Ovary (tissue), 10 donors: ENCODE measurements at places on chromosomes 5 and 9. TPM values are rescaled to one million over a fixed set of nuclear protein-coding genes. Genes with fewer than 3 reads are reported as not detected.
A peak's percentile ranks its signal among the peaks of the same experiment; 100 is the strongest.

Gene CBY3
- total RNA-seq: not detected

Gene NR2F1
- total RNA-seq: 70.9 TPM

Gene NPR3
- 6.7 TPM for total RNA-seq

Gene SPINK7
- not detected for total RNA-seq

Gene EIF4E1B
- total RNA-seq: not detected

Gene FBP1
- 3.1 TPM for total RNA-seq

Gene CATSPER3
- 0.51 TPM for total RNA-seq

Gene QSOX2
- total RNA-seq: 7.5 TPM

DNA sequence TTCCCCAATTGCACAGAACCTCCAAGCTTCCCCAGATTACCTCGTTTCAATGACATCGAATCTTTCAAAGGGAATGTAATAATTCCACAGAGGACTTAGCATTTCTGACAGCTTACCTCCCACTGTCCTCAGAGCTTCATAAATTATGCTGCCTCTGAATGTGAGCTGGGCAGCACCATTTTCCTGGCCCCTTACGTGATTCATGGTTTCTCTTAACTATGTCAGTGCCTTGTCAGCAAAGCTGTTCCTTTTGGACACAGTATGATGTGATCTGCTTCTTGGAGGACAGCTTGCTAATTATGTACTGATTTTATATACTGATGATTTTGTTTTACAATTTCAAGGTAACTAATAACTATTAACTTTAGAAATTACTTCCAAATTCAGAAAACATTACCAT lies 27.7 kb upstream of the SSBP2 start:
- peak overlapping the region; percentile 22 for H3K4me3 ChIP-seq
- peaks cover 6% of the 10 kb centered on the region for H3K4me1 ChIP-seq
- no peak for DNase-seq
- H3K27ac ChIP-seq: peak overlapping the region; percentile 58

DNA sequence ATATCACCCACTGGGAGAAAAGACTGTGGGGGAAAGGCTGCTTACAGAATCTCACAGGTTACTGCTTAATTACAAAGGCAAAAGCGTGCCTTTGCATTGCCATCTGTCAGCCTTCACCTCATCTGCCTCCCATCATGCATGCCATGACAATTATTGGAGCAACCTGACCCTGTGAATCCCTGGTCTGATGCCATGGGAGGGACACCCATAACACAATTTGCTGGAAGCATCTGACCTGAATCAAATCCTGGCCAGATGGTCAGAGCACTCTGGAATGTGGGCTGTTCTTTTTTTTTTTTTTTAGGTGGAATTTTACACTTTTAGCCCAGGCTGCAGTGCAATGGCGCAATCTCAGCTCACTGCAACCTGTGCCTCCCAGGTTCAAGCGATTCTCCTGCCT lies 11.6 kb upstream of the RETREG1 start:
- H3K4me3 ChIP-seq: no peak overlapping the region
- no peaks in the 10 kb centered on the region for H3K36me3 ChIP-seq
- no peaks in the 10 kb centered on the region for H3K4me1 ChIP-seq
- no peak overlapping the region for H3K27ac ChIP-seq
- no peak for DNase-seq

- H3K4me3 ChIP-seq: peak overlapping the region; percentile 64
- no peaks in the 10 kb centered on the region for H3K27me3 ChIP-seq
- no peaks in the 10 kb centered on the region for H3K36me3 ChIP-seq
- peak overlapping the region; percentile 98 for H3K27ac ChIP-seq
Observed at GRCh38 chr5:180810210-180810958, 7.8 kb upstream of the MGAT1 start.

DNA sequence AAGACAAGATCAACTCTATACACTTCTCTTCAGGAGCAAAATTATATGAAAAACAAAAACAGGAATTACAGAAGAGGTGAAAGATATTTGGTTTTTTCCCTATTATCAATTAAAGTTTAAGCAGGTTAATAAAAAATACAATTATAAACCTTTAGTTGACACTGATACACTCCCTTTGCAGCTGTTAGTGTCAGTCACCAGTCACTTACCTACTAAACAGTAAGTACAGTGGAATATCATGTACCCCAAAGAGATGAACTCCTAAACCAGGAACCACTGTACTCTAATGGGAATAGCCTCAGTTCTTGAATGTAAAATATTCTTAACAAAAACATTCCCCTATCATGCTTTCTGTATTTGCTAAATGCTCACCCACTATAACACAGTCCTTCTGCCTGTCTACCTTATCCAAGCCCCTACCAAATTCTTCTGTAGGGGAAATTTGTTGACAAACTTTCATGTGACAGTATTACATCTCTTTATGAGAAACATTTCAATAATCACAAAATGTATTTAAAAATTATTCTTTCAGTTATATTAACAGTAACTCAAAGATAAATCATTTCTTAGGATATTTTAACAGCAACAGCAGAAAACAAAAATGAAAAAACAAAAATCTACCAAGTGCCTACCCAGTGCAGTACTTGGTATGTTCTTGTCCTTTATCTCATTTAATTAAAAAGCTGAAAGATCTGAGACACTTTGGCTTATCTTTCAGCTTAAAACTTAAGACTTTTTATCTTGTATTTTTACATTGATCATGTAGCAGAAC lies 212.8 kb downstream of the MLLT3 start:
- H3K4me3 ChIP-seq: no peak overlapping the region
- H3K36me3 ChIP-seq: no peaks in the 10 kb centered on the region
- H3K4me1 ChIP-seq: no peaks in the 10 kb centered on the region
- H3K27ac ChIP-seq: no peak overlapping the region
- DNase-seq: no peak
- H3K27me3 ChIP-seq: no peaks in the 10 kb centered on the region

DNA sequence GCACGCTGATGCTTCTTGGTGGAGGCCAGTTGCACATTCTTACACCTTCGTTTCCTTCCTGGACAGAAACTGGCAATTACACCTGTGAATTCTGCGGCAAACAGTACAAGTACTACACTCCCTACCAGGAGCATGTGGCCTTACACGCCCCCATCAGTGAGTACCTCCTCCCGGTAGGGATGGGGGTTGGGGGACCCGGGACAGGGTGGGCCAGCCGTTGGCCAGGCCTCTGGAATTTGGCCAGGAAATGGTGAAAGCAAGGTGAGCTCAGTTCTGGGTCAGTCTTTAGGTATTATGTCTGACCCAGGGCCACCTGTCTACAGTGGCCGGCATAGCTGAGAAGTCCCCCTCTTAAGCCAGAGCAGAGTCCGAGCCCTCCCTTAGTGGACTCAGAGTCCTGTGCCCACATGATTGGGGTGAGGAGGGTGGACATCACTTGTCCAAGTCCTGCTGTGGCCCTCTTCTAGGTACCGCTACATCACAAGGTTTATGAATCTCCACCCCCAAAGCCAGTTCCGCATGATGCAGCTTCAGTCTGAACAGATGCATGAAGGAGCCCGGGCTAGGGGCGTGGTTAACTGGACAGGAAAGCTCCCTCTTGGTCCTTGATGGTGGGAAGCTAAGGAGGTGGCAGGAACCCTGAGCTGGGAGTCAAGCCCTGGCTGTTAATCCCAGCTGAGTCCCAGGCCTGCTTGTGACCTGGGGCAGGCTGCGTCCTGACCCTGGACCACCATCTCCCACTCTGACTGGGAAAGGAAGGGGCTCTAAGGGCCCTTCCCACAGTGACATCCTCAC lies 61.3 kb downstream of the AMBP start:
- H3K4me3 ChIP-seq: no peak overlapping the region
- no peaks in the 10 kb centered on the region for H3K4me1 ChIP-seq
- no peak overlapping the region for H3K27ac ChIP-seq
- H3K36me3 ChIP-seq: no peaks in the 10 kb centered on the region
- H3K27me3 ChIP-seq: no peaks in the 10 kb centered on the region

- peak within 1 kb of the TSS; percentile 68 for H3K27ac ChIP-seq
- H3K36me3 ChIP-seq: no peaks in the 10 kb centered on the region
- H3K27me3 ChIP-seq: no peaks in the 10 kb centered on the region
- peak within 1 kb of the TSS; percentile 67 for H3K4me3 ChIP-seq
- H3K4me1 ChIP-seq: peaks cover 3% of the 10 kb centered on the region
Observed at GRCh38 chr5:93582677-93583438, at the start of gene NR2F1. TSS of gene NR2F1 (plus strand) at chr5:93583222. CDS start at chr5:93585024, 1,802 bp downstream.

- H3K27me3 ChIP-seq: no peaks in the 10 kb centered on the region
- H3K27ac ChIP-seq: no peak overlapping the region
- DNase-seq: no peak
- no peak overlapping the region for H3K4me3 ChIP-seq
- H3K4me1 ChIP-seq: no peaks in the 10 kb centered on the region
Observed at GRCh38 chr5:136042665-136043121, 13.9 kb downstream of the TGFBI start.

GRCh38 chr5:445591-445990 lies 2.6 kb downstream of the EXOC3 start:
- no peaks in the 10 kb centered on the region for H3K27me3 ChIP-seq
- no peak for DNase-seq
- no peak overlapping the region for H3K4me3 ChIP-seq
- H3K4me1 ChIP-seq: peaks cover 14% of the 10 kb centered on the region

DNA sequence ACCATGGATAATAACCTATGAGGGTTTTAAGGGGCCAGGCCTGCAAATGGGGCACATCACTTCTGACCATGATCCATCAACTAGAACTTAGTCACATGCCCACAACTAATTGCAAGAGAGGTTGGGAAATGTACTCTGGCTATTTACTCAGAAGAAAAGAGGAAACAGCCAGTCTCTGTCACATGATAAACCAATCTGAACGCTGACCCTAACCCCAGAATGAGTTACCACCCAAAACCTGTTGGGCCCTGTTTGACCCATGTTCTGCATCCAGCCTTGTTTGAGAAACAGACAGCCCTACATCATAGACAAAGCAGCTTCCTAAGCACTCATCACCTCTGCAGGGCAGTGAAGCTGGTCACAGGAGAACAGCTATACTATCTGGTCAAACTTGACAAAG lies 5.8 kb downstream of the MACROH2A1 start:
- H3K27me3 ChIP-seq: no peaks in the 10 kb centered on the region
- DNase-seq: no peak
- no peaks in the 10 kb centered on the region for H3K36me3 ChIP-seq
- no peak overlapping the region for H3K4me3 ChIP-seq
- H3K4me1 ChIP-seq: peaks cover 6% of the 10 kb centered on the region
- no peak overlapping the region for H3K27ac ChIP-seq

DNA sequence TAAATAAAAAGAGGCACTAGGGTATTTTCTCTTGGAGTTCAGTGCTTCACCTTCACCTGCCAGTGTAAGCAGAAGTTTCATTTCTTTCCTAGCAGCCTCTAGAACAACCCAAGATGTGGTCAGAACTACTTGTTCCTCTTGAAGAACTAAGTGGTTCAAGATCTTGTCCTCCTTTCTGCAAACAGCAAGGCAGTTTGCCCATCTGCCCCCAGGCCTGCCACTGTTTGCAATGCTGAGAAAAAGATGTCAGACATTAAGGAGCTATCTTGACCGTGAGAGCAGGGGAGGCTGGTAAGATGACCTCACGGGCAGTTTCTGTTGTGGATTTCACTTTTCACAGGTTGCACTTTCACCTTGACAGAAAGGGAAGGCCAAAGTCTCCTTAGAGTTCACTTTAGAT lies 52.0 kb upstream of the KLF4 start:
- no peaks in the 10 kb centered on the region for H3K27me3 ChIP-seq
- no peak for DNase-seq
- no peak overlapping the region for H3K27ac ChIP-seq

DNA sequence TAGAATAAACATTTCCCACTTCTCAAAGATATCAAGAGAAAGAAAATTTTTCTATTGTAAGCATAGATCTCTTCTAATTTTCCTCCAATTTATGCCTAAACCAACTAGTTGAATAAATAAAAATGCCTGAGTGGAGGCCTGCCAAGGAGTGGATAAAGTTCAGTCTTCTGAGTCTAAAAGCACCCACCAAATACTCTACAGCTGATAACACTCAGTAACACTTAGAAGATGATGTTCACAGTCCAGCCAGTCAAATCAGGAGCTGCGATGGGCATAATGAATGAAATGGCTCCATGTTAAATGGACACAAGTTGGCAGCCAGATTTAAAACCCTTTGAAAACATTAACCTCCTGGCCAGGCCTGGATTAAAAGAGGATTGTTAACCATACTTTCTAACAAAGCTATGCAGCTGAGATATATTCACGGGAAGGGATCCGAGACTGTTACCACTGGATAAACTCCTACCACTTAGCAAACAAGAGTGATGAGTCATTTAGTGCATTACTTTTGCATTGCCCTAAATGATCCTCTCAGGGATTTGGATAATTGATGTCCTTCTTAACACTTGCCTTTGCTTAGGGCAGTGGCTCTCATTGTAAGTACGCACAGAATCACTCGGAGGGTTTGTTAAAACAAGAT lies 63.7 kb upstream of the CCDC112 start:
- H3K4me1 ChIP-seq: no peaks in the 10 kb centered on the region
- H3K4me3 ChIP-seq: no peak overlapping the region
- no peaks in the 10 kb centered on the region for H3K27me3 ChIP-seq
- no peak overlapping the region for H3K27ac ChIP-seq
- DNase-seq: no peak

GRCh38 chr5:139560752-139561654 lies at the start of gene UBE2D2:
TSS of gene UBE2D2 (plus strand) at chr5:139561339. CDS start at chr5:139561792, 453 bp downstream.
- H3K27me3 ChIP-seq: no peaks in the 10 kb centered on the region
- H3K4me3 ChIP-seq: peak within 1 kb of the TSS; percentile 94
- peak; percentile 98 for DNase-seq
- H3K36me3 ChIP-seq: no peaks in the 10 kb centered on the region
- H3K4me1 ChIP-seq: peaks cover 10% of the 10 kb centered on the region
- H3K27ac ChIP-seq: peak within 1 kb of the TSS; percentile 71

- no peaks in the 10 kb centered on the region for H3K36me3 ChIP-seq
- H3K27me3 ChIP-seq: no peaks in the 10 kb centered on the region
- peak; percentile 98 for DNase-seq
- H3K4me3 ChIP-seq: no peak overlapping the region
- H3K4me1 ChIP-seq: peaks cover 1% of the 10 kb centered on the region
- no peak overlapping the region for H3K27ac ChIP-seq
Observed at GRCh38 chr5:41193456-41194205, 19.7 kb downstream of the C6 start.

DNA sequence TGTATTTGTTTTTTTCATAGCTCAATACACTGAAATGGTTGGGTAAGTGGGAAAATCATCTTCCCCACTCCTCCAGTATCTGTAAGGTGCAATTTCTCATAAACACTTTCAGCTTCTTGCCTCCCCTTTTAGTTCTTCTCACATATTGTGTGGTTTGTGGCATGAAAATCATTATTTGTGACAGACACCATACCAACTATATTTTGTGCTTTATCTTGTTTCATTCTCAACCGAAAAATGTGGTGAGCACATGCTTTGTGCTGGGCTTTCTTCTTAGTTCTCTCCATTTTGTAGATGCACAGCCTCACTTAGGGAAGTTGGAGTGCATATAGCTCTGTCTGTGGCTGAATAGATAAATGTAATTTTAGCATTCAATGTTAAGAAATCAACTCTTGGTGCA lies 6.4 kb upstream of the ANXA2R start:
- H3K27ac ChIP-seq: no peak overlapping the region
- H3K27me3 ChIP-seq: no peaks in the 10 kb centered on the region
- H3K4me3 ChIP-seq: no peak overlapping the region
- no peaks in the 10 kb centered on the region for H3K4me1 ChIP-seq
- no peaks in the 10 kb centered on the region for H3K36me3 ChIP-seq
- DNase-seq: no peak
